ENCODE measurements at places on chromosomes 6 and 20.
A peak's percentile ranks its signal among the peaks of the same experiment; 100 is the strongest.

- DNase-seq = no peak
Measured at GRCh38 chr6:138690975-138691594, 82.5 kb upstream of the CCDC28A start.

- peak; percentile 28 for DNase-seq
Measured at GRCh38 chr6:16316741-16317251, 78.4 kb downstream of the GMPR start.

GRCh38 chr6:16339265-16339587 lies 100.8 kb downstream of the GMPR start:
- no peak for DNase-seq

- DNase-seq = no peak
Measured at GRCh38 chr6:42086046-42087035, 36.0 kb downstream of the TAF8 start.

DNA sequence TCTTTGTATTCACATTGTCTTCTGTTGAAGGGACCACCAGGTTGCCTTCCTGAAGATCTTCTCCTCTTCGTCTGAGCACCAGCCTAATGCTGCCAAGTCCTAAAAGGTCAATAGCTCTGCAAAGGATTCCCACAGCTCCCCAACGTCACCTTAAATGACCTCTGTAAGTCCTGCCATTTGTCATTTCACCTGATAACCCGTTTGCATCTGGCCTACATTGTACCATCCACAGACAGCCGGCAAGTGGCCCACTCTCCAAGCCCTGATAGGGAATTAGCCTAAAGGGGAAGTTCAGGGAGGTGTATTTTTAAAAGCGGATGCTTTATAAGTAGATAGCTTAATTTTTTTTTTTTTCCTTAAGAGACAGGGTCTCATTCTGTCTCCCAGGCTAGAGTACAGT lies 127.8 kb downstream of the ZMYND8 start:
- no peak for DNase-seq

DNA sequence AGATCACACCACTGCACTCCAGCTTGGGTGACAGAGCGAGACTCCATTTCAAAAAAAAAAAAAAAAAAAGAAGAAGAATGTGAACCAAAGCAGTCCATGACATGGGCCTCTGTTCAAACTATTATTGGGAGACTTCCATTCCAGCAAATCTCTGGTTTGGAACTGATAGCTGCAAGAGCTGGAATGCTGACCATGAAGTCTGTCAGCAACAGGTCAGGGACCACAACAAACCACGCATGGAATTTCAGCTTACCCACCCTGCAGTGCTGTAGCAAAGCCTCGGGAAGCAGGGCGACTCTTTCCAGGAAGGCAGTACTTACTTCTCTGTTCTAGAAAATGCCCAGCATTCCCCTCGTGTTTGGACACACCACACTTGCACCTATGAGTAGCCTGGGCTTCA lies 34.1 kb upstream of the TBC1D7 start:
- no peak for DNase-seq

DNA sequence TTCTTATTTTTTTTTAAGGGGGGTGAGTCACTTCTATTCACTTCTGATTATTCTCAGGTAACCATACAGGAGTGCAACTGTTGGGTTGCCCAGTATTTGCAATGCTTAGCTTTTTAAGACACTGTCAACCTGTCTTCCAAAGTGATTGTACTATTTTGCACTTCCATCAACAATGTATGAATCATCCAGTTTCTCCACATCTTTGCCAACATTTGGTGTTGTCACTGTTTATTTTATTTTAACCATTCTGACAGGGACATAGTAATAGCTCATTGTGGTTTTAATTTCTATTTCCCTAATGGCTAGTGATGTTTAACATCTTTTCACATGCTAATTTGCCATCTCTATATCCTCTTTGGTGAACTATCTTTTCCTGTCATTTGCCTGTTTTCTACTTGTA lies 1.4 kb upstream of the SLC13A3 start:
- no peak for DNase-seq

DNA sequence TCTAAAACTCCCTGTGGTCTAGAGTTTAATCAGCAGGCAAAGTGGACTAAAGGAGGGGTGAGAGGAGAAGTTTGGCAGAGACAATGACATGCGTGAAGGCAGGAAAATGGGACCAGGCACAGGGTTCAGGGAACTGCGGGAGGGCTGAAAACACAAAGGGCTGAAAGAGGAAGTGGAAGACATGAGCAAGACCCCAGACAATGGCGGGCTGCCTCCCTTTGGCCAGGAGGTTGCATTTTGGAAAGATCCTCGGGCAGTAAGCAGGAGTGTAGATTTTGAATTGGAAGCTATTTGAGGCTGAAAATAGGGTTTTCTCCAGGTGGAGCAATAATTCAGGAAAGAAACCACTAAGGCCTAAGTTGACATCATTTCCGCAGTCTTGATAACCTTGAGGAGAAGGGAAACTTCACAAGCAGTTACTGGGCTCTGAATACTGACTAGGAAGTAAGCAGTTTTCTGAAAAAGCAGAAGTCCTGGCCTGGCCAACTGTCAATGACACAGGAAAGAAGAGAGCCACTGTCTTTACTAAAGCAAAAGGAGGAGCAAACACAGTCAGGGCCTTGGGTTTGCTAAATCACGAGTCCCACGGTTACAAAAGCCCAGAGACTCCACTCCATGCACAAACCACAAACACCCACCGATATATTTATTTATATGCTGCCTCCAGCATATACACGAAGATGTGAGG lies 3.4 kb downstream of the LY86 start:
- DNase-seq = no peak

DNA sequence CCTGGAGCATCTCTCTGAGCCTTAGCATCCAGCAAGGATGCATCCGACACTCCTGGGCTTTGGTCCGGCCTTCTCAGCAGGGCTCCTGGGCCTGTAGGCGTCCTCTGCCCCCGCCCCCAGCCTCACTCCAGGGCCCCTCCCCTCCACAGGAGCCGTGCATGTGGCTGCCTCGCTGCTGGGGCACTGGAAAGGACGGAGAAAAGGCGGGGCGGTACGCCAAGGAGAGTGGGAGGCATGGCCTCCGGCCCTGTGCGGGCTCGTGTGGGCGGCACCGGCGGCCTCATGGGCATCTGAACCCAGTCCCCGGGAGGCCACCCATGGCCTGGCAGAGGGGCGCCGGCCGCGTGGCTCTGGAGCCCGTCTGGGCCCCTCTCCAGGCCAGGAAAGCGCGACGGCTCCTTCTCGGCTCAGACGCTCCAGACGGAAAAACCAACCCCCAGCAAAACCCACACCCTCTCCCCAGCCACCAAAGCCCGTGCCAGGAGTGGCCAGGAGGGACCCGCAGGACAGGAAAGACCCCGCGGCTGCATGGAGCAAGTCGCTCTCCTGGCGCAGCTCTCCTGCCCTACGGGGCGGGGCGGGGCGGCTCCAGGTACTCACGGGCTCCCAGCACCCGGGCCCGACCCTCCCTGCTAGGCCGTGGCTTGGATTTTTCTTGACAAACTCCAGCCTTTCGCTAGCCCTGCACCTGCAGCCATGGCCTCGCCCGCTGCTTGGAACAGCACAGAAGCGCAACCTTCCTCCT lies 419.9 kb downstream of the QKI start:
- DNase-seq = no peak

GRCh38 chr6:154814063-154814462 lies 80.8 kb downstream of the SCAF8 start:
- no peak for DNase-seq

DNA sequence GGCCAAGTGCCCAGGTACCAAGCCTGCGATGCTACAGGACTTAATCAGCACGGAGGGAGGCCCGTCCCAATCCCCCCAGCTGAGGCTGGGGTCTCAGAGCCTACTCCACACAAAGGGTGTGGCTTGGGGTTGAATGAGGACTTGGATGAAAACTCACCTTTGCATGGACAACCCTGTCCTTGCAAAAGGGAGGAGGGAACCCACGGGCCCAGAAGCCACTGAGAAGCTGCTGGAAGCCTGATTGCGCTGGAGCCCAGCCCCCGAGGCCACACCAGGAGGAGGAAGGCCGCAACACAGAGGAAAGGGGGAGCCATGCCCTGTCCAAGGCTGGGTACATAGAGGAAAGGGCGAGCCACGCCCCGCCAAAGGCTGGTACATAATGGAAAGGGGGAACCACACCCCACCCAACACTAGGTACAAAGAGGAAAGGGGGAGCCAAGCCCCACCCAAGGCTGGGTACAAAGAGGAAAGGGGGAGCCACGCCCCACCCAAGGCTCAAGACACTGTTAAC lies 158.8 kb downstream of the DLL1 start:
- no peak for DNase-seq

DNA sequence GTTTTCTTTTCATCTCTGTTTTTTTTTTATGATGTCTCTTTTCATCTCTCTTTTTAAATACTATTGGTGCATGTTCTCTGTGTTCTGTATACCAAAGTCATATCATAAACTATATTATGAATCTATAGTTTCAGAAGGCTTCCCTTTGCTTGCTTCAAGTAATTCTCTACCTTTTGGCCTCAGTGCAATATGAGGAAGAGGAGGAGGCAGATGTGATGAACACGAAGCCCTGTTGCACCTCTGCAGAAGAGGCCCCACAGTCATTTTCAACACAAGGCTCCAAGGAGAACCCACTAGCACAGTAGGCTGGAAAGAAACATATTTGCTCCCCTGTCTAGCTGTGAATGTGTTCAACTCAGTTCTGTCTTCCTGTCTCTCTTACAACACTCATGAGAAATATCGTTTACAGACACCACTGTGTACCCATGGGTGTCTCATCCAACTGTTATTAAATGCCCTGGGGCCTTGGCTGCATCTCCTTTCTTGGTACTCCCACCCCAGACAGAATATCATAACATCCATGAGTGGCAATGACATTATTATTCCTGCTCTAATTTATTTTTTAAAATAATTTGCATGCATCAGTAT lies 122.6 kb upstream of the SHLD1 start:
- DNase-seq = no peak

GRCh38 chr6:52077961-52078625 lies 9.3 kb downstream of the PKHD1 start:
- DNase-seq = no peak

- DNase-seq = peak; percentile 61
Measured at GRCh38 chr20:63957690-63958441, 1.6 kb upstream of the UCKL1 start.

GRCh38 chr6:27451660-27452390 lies 21.1 kb downstream of the ZNF184 start:
- DNase-seq = no peak

DNA sequence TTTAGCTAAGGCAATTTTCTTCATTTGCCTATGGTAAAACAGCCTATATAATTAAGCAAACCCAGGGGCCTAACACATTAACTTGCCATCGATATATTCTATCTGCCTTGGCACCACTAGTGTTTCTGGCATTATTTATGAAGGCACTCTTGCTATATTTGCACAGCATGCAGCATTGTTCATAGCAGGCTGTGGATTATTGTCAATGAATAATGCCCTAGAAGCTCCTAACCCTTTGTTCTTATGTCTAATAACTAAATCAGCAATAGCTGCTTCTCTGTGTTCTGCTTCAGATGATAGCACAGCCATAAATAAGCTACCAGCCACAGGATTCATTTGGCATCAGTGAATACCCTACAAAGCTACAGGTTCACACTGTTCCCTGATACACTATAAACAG lies 254.8 kb upstream of the STXBP5 start:
- DNase-seq = no peak

Data from stimulated activated CD4-positive, alpha-beta T cell treated with anti-CD3 and anti-CD28 coated beads, Interleukin-2, amount 100 ng/mL, for 4 hours (primary cell).